Heart right ventricle (tissue), 16 donors: ENCODE measurements at places on chromosomes 5 and 9.

DNA sequence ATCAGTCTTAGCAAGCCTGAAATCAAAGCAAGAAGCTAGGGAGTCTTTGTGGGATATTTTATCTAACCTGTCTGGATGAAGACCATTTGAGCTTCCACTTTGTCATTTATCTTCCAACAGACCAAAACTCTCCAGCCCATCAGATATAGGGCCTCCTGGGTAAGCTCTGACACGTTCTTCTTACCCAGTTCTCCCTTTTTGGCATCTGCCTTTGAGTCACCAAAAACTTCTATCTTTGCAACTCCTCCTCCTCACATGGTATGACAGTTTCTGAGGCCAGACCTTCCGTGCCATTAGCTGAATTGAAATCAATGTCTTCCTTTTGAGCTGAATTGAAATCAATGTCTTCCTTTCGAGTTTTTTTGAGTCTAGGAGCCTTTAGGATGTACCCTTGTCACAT is 156.6 kb upstream of the SPRY4 start:
- DNase-seq, result no peak

- no peak for DNase-seq
Measured at GRCh38 chr9:124812441-124812876, 35.5 kb downstream of the OLFML2A start.

- no peak for DNase-seq
Measured at GRCh38 chr9:112091810-112092209, 83.3 kb downstream of the SUSD1 start.

GRCh38 chr9:134127065-134127580 is 8.8 kb upstream of the WDR5 start:
- DNase-seq, result no peak
